ENCODE measurements at places on chromosomes 6 and 20.

DNA sequence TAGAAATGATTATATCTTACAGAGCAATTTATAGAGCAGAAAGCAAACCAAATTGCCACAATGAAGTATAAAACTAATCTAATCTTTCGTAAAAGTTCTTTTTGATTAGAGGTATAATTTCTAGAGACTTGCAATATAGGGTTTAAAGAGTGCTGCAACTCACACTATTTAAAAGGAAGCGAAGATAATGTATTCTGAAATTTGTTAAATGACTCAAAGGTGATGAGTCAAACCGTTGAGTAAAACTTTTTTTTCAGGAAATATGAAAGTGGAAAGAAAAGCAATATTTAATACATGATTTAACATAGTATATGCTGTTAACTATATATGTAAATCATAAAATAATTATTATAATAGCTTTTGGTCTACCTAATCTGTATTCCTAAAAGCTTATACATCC lies 133.6 kb downstream of the SYNE1 start:
- no peak for DNase-seq

DNA sequence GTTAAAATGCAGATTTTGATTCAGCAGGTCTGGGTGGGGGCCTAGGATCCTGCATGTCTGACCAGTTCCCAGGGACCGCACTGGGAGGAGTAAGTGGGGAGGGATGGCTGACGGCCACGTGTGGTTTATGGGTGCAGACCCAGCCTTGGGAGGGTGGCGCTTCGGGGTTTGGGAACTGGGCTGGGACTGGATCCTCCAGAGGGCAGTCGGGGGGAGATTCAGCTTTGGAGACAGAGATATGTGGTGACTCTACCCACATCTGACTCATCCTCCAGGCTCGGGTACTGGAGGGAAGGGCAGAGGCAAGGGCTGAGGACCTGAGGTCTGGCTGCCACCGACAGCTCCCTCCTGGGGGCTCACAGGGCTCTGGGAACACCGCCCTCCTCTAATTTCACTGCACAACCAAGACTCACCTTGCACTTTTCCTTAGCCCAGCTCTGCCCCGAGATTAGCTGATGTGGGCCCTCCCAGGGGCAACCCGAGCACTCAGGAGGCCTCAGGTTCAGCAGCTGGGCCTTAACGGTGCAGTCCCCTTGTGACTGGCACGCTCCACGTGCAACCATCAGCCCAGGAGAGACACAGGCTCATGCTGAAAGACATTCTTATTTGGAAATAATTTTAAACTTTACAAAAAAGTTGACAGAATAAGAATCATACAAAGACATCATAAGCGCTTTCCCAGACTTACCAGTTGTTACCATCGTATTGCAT lies 172.8 kb upstream of the PMEPA1 start:
- DNase-seq, result no peak

- no peak for DNase-seq
Measured at GRCh38 chr20:50194831-50195523, 4.3 kb downstream of the CEBPB start.

GRCh38 chr6:108768166-108768555 lies 80.1 kb upstream of the ARMC2 start:
- no peak for DNase-seq

GRCh38 chr6:40669343-40669742 lies 82.2 kb upstream of the LRFN2 start:
- no peak for DNase-seq

- no peak for DNase-seq
Measured at GRCh38 chr6:169498916-169499513, 202.8 kb downstream of the WDR27 start.

DNA sequence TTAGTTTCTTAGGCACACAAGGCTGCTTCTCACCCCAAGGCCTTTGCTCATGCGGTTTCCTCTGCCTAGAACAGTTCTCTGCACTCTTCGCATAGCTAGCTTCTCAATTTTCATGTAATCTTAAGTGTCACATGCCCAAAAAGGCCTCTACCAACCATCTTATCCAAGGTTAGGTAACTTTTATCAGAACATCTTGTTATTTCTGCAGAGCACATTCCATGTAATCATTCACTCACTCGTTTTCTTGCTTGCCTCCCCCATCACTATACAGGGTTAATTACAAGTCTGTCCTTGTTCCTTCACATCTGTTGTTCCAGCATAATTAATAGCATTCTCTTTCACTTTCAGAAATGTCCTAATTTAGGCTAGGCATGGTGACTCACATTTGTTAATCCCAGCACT lies 53.8 kb downstream of the NCOA6 start:
- no peak for DNase-seq

- DNase-seq, result no peak
Measured at GRCh38 chr6:107691062-107691751, 132.9 kb downstream of the SCML4 start.

GRCh38 chr6:129748212-129748900 lies 38.4 kb upstream of the ARHGAP18 start:
- DNase-seq, result peak; percentile 82

GRCh38 chr6:116847227-116847626 lies 18.3 kb upstream of the GPRC6A start:
- no peak for DNase-seq

GRCh38 chr6:106658469-106658868 lies 29.1 kb downstream of the QRSL1 start:
- DNase-seq, result no peak

- DNase-seq, result no peak
Measured at GRCh38 chr6:148438632-148439031, 96.0 kb downstream of the SASH1 start.

DNA sequence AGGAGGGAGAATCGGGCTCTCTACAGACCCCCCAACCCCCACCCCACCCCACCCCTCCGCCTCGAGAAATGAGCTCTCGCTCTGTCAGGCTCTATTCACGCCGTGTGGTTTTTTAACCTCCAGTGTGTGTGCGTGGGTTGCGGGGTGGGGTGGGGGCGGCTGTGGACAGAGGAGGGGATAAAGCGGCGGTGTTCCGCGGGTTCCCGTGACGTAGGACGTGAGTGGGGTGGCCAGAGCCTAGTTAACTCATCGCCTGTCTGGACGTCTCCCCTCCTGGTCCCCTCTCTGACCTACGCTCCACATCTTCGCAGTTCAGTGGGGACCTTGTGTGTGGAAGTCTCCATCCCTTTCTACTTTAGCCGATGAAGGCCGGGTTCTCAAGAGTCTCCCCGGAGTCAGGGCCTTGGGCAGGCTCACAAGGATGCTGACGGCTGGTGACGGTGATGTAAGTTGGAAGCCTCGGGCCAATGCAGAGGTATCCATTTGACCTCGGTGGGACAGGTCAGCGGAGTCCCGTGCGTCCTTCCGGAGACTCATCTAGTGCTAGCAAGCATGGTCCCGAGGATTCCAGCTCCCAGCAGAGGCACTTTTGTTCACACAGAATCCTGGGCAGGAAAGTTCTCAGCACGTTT lies 1507.1 kb upstream of the DEFB115 start:
- no peak for DNase-seq

DNA sequence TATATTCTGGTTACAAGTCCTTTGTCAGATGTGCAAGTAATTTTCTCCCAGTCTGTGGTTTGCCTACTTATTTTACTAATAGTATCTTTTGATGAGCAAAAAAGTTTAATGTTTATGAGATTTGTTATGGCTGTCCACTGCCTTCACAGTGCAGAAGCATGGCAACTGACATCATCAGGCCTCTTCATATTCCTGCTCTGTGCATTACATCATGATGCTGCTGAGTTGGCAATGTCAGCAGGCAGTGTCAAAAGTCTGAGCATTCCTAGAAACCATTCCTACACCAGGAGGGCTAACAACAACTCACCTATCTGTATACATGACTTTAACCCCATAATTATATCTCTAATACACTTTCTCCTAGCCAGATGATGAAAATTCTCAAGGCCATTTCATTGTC lies 10.8 kb upstream of the OR2B2 start:
- no peak for DNase-seq

DNA sequence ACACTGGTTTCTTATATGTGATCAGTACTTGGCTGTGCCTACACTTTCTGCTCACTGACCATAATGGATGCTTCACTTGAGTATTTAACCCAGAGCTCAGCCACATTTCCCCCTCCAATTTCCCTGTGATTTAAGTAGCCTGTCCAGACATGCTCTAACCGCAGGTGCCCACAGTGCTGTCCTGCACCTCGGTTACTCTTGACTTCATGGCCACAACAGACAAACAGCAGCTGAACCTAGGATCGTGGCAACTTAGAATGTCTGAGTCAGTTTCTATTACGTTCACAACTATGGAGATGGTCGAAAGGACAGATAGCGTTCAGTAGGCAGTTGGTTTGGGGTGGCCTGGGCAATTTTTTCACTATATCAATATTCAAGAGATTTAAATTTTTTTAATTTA lies 306.9 kb upstream of the SGK1 start:
- no peak for DNase-seq

DNA sequence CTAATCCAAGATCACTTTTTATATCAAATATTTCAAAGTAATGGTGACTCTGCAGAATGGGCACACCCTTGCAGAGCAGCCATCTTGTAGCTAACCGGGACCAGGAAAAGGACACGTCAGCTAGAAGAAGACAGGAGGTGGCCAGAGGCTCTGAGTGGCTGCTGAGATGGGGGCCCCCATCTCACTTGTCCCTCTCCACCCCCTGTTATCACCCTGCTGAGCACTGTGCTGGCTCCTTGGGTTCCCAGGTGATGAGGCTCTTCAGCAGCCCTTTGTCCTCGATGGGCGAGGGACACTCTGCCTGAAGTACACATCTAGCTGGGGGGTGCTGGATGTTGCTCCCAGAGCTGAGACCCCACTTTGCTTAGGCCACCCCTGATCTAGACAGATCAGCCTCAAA lies 126.3 kb downstream of the UST start:
- no peak for DNase-seq

GRCh38 chr20:10094566-10095173 lies 59.9 kb downstream of the ANKEF1 start:
- DNase-seq, result no peak

DNA sequence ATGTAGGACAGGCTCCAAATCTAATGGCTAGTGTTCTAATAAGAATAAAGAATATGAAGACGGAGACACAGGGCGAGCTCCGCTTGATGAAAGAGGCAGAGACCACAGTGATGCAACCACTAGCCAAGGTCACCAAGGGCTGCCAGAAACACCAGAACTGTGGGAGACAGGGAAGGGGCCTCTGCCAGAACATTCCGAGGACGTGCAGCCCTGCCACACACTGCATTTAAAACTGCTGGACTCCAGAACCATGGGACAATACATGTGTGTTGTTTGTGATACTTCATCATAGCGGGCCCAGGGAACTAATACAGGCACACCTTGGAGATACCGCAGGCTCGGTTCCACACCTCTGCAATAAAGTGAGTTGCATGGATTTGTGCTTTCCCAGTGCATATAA lies 2.9 kb upstream of the THBS2 start:
- no peak for DNase-seq

GRCh38 chr20:48970681-48971365 lies 49.3 kb downstream of the ARFGEF2 start:
- DNase-seq, result no peak

DNA sequence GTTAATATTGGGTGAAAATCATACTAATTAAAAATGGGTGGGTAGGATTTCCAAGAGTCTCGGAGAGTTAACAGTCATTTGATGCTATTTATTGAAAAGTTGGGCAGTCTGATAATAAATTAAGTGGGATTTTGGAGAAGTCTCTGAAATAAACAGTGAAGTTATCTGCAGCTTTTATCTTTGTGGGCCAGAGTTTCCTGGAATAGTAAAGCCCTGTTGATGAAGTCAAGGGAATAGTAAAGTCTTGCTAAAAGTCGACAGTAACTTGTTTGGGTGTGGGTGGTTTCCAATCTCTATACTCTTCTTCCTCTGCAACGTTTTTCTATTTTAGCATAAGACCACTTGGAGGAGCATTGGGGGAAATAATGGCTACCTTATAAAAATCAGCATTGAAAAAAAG lies 493.6 kb downstream of the EPM2A start:
- no peak for DNase-seq

- no peak for DNase-seq
Measured at GRCh38 chr6:31004794-31005193, 5.5 kb upstream of the MUC22 start.

- DNase-seq, result no peak
Measured at GRCh38 chr6:43299338-43300293, 1.6 kb downstream of the SLC22A7 start.

DNA sequence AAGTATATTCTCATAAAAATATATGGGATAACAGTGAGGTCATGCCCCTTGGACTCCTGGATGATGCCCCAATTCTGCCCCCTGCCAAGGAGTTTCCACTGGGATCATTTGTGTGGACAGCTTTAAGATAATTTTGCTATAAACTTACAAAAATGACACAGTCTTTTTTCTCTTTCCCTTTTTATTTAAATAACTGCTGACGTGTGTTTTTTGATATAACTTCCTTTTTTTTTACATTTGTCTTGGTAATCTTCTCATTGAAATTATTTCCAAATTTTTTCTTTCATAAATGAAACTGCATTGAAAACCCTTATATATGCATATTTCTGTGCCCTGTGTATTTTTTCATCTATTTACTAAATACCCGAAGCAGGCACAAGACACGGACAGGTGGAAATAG lies 31.3 kb downstream of the CST9L start:
- no peak for DNase-seq

GRCh38 chr6:43448916-43449315 lies 6.4 kb downstream of the DLK2 start:
- DNase-seq, result no peak

- DNase-seq, result no peak
Measured at GRCh38 chr6:111610548-111611172, 5.0 kb upstream of the TRAF3IP2 start.

- no peak for DNase-seq
Measured at GRCh38 chr6:87968435-87969278, 79.0 kb upstream of the SPACA1 start.

- no peak for DNase-seq
Measured at GRCh38 chr6:157860505-157860991, 37.5 kb downstream of the SNX9 start.

- no peak for DNase-seq
Measured at GRCh38 chr20:40470445-40471260, 218.4 kb downstream of the MAFB start.

DNA sequence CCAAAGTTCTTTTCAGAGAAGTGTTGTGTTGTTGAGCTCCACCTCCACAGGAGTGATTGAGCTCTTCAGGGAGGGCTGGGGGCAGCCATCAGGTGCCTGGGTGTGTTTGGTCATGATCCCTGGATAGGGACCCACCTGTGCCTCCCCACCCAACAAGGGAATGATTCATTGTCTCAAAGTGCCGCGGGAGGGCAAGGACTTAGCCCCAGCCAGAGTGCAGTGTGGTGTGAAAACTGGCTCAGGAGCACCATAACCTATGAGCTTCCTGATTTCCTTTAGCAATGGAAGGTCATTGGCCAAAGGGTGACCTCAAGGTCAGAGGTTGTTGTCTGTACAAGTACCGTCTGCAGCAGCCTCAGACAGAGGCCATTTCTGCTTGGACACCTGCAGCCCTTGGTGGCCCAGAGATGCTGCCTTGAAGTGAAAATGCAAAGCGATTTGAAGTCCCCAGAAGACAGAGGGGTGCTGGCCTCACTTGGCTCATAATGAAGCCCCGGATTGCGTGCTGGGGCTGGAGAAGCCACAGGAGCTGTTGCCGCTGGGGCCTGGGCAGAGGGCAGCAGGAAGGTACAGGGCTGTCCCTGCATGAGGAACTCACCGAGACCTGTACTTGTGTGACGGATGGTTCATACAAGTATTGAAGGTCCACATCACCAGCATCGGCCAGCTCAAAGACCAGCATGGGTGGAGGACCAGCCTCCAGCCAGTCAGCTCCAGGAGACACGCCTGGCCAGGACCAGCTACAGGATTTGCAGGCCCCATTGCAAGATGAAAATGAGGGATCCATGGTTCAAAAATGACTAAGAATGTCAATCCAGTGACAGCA lies 100.6 kb upstream of the DUSP22 start:
- no peak for DNase-seq

All from GM12878 (cell line).